NCI-H524 treated with DMSO at 0.1 percent for 48 hours (cell line): ENCODE measurements at places on chromosomes 16 and 17.

- DNase-seq = no peak
These were observed 48.8 kb downstream of the RPA1 start for GRCh38 chr17:1878419-1879121.

DNA sequence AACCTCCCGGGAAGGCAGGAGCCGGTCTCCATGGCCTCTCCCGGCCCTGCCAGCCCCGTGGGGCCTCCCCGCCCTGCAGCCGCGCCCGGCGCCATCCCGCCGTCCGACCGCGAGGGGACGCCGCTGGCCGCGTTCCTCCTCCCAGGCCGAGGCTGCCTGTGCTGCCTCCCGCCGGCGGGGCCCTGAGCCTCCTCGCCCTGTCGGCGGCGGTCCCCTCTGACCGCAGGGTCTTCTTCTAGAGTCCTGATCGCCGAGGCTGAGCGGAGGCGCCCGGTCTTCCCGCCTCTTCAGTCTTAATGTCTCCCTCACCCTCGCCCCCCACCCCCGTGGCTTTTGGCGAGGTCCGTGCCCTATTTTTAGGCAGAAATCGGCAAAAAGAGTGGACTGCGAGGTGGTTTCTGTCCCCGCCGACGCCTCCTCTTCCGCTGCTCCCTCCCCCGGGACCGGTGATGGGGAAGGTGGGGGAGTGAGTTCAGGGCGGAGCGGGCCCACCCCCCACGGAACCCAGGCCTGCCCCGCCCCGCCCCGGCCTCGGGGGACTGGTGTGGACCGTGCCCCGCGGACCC is 794 bp upstream of the CPNE7 start:
- DNase-seq = no peak

DNA sequence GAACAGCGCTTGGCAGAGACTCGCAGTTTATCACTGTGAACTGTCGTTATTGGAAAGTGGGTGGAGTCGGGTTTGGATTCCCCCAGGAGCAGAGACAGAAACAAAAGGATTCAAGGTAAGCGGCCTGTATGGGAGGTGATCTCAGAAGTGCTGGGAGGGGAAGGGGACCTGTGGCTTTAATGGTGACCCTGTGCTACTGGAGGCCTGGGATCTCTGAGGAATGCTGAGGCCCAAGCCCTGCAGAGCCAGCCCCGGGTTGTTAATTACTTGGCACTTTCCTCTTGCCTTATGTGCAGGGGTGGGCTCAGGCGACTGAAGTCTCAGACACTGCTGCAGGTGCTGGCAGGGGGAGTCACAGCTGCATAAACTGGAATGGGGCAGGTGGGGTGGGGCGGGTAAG is 27.4 kb downstream of the IRF8 start:
- DNase-seq = no peak

- DNase-seq = no peak
These were observed 80.6 kb downstream of the AMFR start for GRCh38 chr16:56344518-56345405.

DNA sequence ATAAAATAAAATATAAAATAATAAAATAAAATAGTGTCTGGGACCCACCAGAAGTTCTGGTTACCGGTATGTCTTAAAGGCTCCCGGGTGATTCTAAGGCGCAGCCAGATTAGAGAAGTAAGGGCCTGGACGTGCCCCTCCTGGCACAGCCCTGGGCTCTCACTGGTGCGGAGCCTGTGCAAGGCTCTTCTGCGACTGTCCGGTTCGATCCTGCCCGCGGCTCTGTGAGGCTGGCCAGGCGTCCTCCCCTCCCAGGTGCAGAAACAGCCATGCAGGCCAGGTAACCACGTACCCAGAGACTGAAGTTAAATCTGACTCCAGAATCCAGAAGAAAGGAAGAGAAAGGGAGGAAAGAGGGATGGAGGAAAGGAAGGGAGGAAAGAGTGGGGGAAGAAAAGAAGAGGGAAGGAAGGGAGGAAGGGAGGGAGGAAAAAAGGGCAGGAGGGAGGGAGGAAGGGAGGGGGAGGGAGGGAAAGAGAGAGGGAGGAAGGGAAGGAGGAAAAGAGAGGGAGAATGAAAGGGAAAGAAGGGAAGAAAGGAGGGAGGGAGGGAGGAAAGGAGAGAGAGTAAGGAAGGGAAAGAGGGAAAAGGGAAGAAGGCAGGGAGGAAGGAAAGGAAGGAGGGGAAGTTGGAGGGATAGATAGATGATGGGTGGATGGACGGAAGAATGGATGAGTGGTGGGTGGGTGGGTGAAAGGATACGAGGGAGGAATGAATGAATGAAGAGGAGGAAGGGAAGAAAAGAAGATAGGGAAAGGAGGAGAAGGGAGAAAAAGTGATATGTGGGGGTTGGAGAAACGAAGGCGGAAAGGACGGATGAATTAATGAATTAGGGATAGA is 42.3 kb downstream of the C16orf82 start:
- DNase-seq = no peak

DNA sequence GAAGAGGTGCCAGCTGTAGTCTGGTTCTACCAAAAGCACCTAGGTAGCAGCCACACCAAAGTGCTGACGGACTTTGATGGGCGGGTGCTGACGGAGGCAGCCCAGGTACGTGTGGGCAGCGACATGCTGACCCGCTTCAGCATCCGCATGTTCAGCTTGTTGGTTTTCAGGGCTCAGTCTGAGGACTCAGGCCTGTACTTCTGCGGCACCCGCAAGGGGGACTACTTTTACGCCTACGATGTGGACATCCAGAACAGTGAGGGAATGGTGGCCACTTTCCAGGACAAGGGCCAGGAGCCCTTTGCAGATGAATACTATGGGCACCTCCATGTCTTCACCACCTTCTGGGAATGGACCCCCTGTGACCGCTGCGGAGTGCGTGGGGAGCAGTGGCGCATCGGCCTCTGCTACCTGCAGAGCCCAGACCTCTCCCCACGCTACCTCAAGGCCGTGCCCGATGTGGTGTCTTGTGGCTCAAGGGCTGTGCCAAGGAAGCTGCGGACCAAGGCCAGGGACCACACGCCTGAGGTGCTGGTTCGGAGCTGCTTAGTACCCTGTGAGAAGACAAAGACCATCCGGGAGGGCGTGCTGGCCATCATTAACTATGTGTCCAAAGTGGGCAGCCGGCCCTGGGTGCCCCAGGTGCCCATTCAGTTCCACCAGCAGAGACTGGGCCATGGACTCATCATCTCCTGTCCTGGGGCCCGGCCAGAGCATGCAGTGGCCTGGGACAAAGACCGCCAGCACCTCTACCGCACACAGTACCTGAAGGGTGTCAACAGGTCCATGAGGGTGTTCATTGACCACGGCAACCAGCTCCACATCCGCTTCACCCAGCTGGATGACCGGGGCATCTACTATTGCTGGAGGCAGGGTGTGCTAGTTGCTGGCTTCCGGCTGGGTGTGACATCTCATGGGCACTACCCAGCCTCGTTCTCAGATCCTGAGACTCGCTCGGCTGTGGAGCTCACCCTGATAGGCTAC is 5.0 kb upstream of the EFTUD2 start:
- no peak for DNase-seq

GRCh38 chr17:33667052-33667509 is 374.0 kb upstream of the ASIC2 start:
- DNase-seq = no peak

GRCh38 chr17:51427856-51428255 is 167.5 kb downstream of the UTP18 start:
- DNase-seq = no peak

GRCh38 chr16:29943846-29944799 is 17.8 kb upstream of the TMEM219 start:
- peak; percentile 22 for DNase-seq

- no peak for DNase-seq
These were observed 75.2 kb upstream of the DHX40 start for GRCh38 chr17:59490216-59490615.

GRCh38 chr17:41024697-41025096 is 2.3 kb downstream of the KRTAP1-5 start:
- no peak for DNase-seq

DNA sequence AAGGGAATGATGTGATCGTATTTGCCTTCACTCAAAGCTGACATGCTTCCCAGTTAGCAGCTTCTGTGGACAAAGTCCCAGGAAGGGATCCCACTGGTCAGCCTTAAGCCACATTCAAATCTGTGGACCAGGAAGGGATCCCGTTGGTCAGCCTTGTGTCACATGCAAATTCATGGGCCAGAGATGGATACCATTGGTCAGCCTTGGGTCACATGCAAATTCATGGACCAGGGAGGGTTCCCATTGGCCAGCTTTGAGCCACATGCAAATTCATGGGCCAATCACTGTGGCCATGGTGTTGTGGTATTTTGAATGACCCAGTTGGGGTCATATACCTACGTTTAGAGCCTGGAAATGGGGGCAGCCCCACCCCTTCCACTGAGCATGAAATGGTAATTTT is 201.6 kb downstream of the HS3ST4 start:
- no peak for DNase-seq

- no peak for DNase-seq
These were observed 208.3 kb upstream of the SALL1 start for GRCh38 chr16:51359141-51359955.

- DNase-seq = peak; percentile 75
These were observed 25.2 kb upstream of the TNS4 start for GRCh38 chr17:40526668-40527067.

- DNase-seq = no peak
These were observed 4.9 kb upstream of the LIMD2 start for GRCh38 chr17:63704836-63705235.

DNA sequence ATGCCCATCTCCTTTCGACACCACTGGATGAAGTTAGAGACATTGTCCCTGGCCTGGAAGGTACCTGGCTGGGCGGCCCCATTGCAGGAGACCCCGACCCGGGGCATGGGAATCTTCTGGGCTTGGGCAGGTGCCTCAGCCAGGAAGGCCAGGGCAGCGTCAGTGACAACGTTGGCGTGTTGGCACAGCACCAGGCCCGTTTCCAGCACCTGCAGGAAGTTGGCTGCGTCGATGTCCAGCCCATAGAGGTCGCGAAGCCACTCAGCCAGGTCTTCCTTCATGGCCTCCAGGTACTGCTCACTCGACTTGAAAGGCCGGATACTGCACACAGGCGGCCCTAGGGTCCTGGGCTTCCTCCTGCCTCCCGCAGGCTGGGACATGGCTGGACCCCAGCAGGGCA is 568 bp downstream of the GAS2L2 start:
- DNase-seq = no peak

- DNase-seq = no peak
These were observed 54.6 kb downstream of the ACTG1 start for GRCh38 chr17:81457917-81458555.

GRCh38 chr17:70569128-70569527 is 399.8 kb downstream of the KCNJ2 start:
- DNase-seq = no peak

DNA sequence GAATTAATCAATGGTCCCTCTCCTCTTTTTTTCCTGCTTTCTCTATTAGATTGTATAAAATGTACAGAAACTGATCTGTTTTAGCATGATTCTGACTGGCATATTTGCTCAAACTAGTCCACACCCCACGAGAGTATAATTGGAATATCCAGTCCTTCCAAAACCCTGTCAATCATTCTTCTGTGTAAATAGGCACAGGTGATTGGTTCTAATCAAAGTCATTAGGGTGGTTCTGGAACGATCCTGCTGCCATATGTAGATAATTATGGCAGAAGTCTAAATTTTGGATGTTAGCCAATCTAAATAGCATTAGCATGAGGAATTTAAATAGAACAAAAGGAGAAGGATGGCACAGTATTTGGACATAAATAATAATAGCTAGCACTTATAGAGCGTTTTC is 165.7 kb downstream of the SHISA6 start:
- DNase-seq = no peak

- DNase-seq = no peak
These were observed 4.8 kb upstream of the INPP5K start for GRCh38 chr17:1521086-1521640.

GRCh38 chr17:58605470-58605869 is 86.4 kb downstream of the TEX14 start:
- no peak for DNase-seq
